ENCODE measurements at places on chromosomes 6 and 20. TPM values are rescaled to one million over a fixed set of nuclear protein-coding genes. Genes with fewer than 3 reads are reported as not detected.

DNA sequence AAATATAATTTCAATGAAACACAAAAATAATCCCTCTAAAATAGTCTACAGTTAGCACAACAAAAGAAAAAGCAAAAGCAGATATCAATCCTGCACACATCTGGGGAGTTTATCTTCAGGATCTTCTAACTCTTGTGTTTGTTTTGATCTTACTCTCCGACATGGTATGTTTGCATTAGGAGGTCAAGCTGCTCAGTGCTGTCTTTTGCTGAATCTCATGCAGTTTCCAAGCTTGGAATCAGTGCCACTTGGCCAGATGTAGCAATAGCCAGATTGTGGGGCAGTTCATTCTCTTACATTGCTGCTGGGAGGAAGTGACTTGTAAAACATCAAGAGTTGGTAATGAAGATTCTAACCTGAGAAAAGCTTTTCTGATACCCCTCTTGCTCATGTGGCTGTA is 29.5 kb downstream of the RIOK1 start:
- no peak for DNase-seq
- H3K36me3 ChIP-seq: peaks cover 32% of the 10 kb centered on the region
- no peak overlapping the region for H3K4me3 ChIP-seq
- no peaks in the 10 kb centered on the region for H3K4me1 ChIP-seq
- H3K27me3 ChIP-seq: no peaks in the 10 kb centered on the region
- H3K27ac ChIP-seq: peak overlapping the region; percentile 36

- DNase-seq: no peak
- no peak overlapping the region for H3K4me3 ChIP-seq
- H3K27ac ChIP-seq: no peak overlapping the region
- no peaks in the 10 kb centered on the region for H3K27me3 ChIP-seq
- H3K36me3 ChIP-seq: no peaks in the 10 kb centered on the region
Measured at GRCh38 chr6:167292301-167293087, 1.4 kb downstream of the UNC93A start.

DNA sequence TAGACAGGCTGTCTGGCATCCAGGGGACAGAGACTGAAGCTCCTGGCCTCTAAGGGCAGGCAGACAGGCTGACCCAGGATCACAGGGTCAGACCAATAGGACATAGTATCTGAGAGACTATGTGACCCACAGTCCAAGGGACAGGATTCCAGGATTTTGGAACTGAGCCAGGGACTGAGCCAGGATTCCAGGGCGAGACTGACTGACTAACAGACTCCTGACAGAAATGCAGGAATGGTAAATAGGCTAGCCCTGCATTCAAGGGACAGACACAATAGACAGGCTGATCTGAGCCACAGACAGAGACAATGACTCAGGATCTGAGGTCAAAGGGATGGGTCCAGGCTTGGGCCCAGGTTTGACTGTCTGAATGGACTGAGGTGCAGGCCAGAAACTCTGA is 19.8 kb downstream of the XKR7 start:
- no peak overlapping the region for H3K27ac ChIP-seq
- H3K27me3 ChIP-seq: peaks cover 3% of the 10 kb centered on the region
- no peak for DNase-seq

GRCh38 chr6:57265755-57266221 is 43.7 kb upstream of the RAB23 start:
- DNase-seq: no peak
- no peak overlapping the region for H3K27ac ChIP-seq
- H3K27me3 ChIP-seq: peaks cover 4% of the 10 kb centered on the region
- no peaks in the 10 kb centered on the region for H3K36me3 ChIP-seq

- no peak overlapping the region for H3K4me3 ChIP-seq
- H3K27me3 ChIP-seq: peaks cover 10% of the 10 kb centered on the region
- H3K36me3 ChIP-seq: no peaks in the 10 kb centered on the region
- DNase-seq: no peak
- H3K27ac ChIP-seq: no peak overlapping the region
- H3K4me1 ChIP-seq: peaks cover 12% of the 10 kb centered on the region
Measured at GRCh38 chr6:63554782-63555181, 17.5 kb upstream of the LOC128125822 start.

DNA sequence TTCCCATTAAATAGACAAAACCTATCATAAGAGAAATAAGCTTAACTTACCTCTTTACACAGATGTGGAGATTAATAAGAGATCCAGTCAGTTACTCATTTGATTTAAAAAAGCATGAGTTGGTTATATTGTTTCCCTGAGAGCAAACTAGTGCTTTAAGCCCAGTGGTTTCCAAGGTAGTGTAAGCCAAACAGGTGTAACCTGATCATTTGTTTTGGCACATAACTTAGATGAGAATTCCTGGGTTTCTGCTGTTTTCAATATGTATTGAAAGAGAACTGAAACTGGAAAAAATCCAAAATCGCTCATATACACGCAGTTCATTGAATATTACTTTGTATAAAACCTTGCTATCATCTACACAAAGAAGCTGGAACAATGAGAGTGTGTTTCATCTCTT is 30.5 kb upstream of the SMIM8 start:
- no peaks in the 10 kb centered on the region for H3K4me1 ChIP-seq
- H3K27ac ChIP-seq: no peak overlapping the region
- no peak overlapping the region for H3K4me3 ChIP-seq
- H3K36me3 ChIP-seq: no peaks in the 10 kb centered on the region
- no peak for DNase-seq

- H3K4me3 ChIP-seq: no peak overlapping the region
- peaks cover 6% of the 10 kb centered on the region for H3K4me1 ChIP-seq
- no peak overlapping the region for H3K27ac ChIP-seq
Measured at GRCh38 chr20:4569865-4570264, 151.8 kb upstream of the PRND start.

DNA sequence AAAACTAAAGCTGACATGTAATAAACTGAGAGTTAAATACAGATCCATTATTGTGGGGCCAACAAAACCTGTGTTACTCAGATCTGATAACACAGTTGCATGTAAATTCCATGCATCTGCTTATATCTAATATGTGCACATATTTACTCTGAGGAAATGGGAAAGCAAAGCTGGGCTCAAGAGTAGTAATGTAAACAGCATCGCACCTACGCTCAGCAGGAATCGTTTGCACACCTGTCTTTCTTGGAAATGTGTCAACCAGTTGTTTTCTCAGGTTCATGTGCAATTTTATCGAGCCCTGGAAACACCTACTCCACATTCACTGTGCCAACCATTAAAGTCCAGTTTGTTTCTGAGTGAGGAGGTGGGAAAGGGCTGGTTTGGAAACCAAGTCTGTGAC is 80.3 kb upstream of the CNKSR3 start:
- no peaks in the 10 kb centered on the region for H3K4me1 ChIP-seq
- no peaks in the 10 kb centered on the region for H3K36me3 ChIP-seq
- DNase-seq: no peak
- no peak overlapping the region for H3K4me3 ChIP-seq
- H3K27me3 ChIP-seq: no peaks in the 10 kb centered on the region
- H3K27ac ChIP-seq: no peak overlapping the region

DNA sequence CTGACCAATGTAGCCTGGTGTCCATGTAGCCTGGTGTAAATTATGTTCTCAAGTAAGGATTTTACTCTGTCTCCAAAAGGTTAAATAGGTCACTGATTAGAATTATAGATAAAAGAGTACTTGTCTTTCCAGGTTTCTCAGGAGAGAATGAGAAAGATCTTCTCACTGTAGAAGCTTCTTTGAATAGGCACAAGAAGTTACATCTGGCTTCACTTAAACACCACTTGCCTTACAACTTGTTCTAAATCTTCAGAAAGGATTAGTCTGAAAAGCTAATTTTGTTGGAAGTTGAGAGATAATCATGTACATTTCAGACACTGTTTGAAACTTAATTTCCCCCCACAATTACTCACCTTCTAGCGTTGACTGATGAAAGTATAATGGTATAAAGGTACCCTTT is 275.3 kb downstream of the FARS2 start:
- H3K36me3 ChIP-seq: peaks cover 9% of the 10 kb centered on the region
- peaks cover 2% of the 10 kb centered on the region for H3K4me1 ChIP-seq

GRCh38 chr6:125924169-125924568 is 32.4 kb upstream of the HINT3 start:
- H3K4me1 ChIP-seq: peaks cover 44% of the 10 kb centered on the region
- H3K4me3 ChIP-seq: no peak overlapping the region
- no peaks in the 10 kb centered on the region for H3K27me3 ChIP-seq
- DNase-seq: peak; percentile 41

DNA sequence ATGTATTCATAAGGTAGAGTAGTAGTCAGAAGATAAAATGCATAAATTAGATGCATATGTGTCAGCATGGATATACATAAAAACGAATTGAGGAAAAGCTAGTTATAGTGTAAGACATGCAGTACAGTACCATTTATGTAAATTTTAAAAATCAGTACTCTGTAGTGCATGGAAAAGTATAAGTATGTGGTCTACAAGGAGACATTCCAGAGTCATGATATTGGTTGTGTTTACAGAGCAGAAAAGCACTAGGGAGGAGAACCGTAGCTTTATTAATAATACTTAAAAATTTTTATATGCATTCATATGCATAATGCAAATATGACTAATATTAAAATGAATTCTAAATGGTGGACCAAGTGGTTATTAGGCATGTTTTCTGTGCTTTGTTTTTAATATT is 220.0 kb downstream of the ZFAND3 start:
- H3K27me3 ChIP-seq: no peaks in the 10 kb centered on the region

DNA sequence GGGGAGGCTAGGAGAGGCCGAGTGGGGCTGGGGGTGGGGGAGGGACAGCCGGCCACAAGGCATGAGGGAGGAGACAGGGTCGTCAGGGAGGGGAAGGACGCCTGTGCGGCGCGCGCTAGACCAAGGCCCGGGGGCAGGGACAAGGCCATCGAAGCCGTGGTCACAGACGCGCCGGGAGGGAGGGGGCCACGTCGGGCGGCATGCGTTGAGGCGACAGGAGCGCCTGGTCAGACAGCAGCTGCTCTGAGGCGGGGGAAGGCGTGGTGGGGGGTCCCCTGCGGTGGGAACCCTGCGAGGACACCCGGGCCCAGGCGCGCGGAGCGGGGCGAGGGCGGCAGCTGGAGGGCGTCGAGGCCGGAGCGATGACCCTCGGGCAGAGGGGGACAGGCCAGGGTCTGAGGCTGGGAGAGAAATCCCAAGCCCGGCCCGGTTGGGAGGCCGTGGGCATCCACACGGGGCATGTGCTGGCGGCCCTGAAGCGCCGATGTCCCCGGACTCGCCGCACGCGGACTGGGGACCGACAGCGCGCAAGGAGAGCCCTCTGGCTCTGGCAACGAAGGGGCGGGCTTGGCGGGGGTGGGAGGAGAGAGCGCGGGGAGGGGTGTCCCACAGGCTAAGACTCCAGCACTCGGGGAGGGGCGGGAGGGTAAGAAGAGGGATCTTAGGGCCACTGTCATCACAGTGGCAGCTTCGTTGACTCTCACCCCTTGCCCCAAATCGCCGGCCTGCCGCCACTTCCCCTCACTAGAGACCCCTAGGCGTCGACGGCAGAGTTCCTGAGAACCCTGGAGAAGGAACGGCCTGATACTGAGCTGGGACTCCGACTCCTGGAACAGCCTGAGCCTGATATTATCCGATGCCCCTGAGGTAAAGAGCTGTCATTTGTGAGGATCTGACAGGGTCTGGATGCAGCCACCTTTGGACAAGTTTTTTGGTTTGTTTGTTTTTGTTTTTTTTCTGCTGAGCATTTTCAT is 5.0 kb downstream of the TMEM239 start:
- no peaks in the 10 kb centered on the region for H3K36me3 ChIP-seq
- H3K27me3 ChIP-seq: peaks cover 39% of the 10 kb centered on the region
- no peak overlapping the region for H3K27ac ChIP-seq
- no peak for DNase-seq

DNA sequence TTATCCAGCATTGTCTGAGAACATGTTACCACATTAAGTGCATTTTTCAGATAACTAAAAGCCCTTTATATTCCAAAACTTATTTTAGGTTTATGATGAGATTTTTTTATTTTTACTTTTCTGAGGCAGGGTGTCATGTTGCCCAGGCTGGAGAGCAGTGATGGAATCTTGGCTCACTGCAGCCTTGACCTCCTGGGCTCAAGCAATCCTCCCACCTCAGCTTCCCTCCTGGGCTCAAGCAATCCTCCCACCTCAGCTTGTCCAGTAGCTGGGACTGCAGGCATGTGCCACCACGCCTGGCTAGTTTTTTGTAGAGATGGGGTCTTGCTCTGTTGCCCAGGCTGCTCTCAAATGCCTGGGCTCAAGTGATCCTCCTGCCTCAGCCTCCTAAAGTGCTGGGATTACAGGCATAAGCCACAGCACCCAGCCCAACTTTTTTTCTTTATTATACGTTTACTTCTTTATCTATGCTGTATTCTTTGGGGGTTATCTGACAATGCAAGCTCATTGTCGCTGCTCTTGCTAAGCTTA is 6.2 kb downstream of the DYNLT1 start:
- DNase-seq: no peak
- no peak overlapping the region for H3K4me3 ChIP-seq
- peaks cover 69% of the 10 kb centered on the region for H3K4me1 ChIP-seq
- H3K27ac ChIP-seq: peak overlapping the region; percentile 1
- H3K27me3 ChIP-seq: no peaks in the 10 kb centered on the region
- H3K36me3 ChIP-seq: peaks cover 76% of the 10 kb centered on the region

GRCh38 chr6:82348130-82348529 is 15.5 kb upstream of the TPBG start:
- no peaks in the 10 kb centered on the region for H3K27me3 ChIP-seq
- H3K27ac ChIP-seq: no peak overlapping the region
- no peaks in the 10 kb centered on the region for H3K36me3 ChIP-seq

- H3K27ac ChIP-seq: no peak overlapping the region
- peaks cover 1% of the 10 kb centered on the region for H3K27me3 ChIP-seq
- H3K4me1 ChIP-seq: peaks cover 2% of the 10 kb centered on the region
- peaks cover 3% of the 10 kb centered on the region for H3K36me3 ChIP-seq
Measured at GRCh38 chr6:170205126-170205525, 85.8 kb downstream of the DLL1 start.

- H3K27ac ChIP-seq: no peak overlapping the region
- no peak for DNase-seq
- H3K4me1 ChIP-seq: no peaks in the 10 kb centered on the region
- H3K27me3 ChIP-seq: peaks cover 6% of the 10 kb centered on the region
- no peaks in the 10 kb centered on the region for H3K36me3 ChIP-seq
Measured at GRCh38 chr6:131862476-131862875, 54.7 kb downstream of the ENPP1 start.

DNA sequence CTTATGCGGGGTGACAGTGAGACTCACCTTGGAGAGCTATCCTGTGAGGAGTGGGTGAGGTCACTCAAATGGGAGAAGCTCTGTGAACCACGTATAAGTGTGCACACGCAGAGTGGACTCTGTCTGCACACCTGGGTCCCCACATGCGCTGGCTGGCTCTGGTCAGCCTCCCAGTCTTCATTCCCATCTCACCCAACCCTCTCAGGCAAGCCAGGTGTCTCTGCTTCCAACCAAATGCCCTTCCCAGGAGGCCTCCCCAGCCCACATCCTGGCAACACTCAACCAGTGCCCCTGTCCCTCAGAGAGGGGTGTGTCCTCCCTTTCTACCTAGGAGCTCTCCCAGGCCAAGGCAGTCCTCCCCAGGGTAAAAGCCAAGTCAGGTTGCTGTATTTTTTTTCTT is 8.0 kb upstream of the PI16 start:
- DNase-seq: no peak
- no peak overlapping the region for H3K27ac ChIP-seq
- H3K4me3 ChIP-seq: no peak overlapping the region

The C4A gene
- 3.6 TPM for total RNA-seq

The RAET1G gene
- total RNA-seq: not detected

The DTNBP1 gene
- total RNA-seq: 19.0 TPM

The RNF182 gene
- not detected for total RNA-seq

The SIRPB1 gene
- 1.5 TPM for total RNA-seq

The DLK2 gene
- not detected for total RNA-seq

The C20orf96 gene
- 6.8 TPM for total RNA-seq

The HSPA1L gene
- 3.1 TPM for total RNA-seq

The CMTR1 gene
- total RNA-seq: 74.2 TPM

The OPRM1 gene
- total RNA-seq: not detected

The PRND gene
- not detected for total RNA-seq
